ENCODE measurements at places on chromosomes 2 and 18.

- no peak for DNase-seq
Measured at GRCh38 chr2:38129481-38129880, 53.5 kb upstream of the CYP1B1 start.

DNA sequence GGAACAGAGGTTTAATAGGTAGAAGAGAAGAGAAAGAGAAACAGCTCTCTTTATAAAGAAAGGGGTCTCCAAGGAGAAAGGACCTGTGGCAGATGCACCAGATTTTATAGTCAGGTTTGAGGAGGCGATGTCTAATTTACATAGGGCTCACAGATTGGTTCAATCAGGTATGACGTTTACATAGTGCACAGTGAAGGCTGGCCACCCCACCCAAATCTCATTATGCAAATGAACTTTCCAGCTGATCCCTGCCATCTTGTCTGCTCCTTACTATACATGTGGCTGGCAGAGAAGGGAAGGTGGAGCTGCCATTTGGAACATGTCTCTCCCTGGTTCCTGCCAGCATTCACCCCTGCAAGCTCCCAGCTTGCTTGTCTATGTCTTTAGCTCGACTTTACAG, 557.8 kb downstream of the SUCLG1 start:
- DNase-seq, result no peak

DNA sequence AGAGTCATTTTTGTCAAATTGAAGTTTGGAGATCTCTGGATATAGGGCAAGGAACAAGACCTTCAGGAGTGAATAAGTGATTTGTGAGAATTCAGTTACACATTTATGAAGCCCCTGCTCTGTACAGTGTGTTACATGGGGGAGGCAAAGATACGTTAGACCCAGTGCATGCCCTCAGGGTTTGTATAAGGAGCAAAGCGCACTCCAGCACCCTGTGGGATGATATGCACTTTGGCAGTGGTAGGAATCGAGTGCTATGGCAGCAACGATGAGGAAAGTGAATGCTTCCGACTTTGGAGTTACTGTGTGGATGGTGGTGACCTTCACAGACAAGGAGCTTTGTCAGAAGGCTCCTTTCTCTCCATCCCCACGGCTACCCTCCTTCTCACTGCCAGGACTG, 74.3 kb upstream of the ALPP start:
- no peak for DNase-seq

- no peak for DNase-seq
Measured at GRCh38 chr18:46920067-46920466, 2.7 kb downstream of the KATNAL2 start.

DNA sequence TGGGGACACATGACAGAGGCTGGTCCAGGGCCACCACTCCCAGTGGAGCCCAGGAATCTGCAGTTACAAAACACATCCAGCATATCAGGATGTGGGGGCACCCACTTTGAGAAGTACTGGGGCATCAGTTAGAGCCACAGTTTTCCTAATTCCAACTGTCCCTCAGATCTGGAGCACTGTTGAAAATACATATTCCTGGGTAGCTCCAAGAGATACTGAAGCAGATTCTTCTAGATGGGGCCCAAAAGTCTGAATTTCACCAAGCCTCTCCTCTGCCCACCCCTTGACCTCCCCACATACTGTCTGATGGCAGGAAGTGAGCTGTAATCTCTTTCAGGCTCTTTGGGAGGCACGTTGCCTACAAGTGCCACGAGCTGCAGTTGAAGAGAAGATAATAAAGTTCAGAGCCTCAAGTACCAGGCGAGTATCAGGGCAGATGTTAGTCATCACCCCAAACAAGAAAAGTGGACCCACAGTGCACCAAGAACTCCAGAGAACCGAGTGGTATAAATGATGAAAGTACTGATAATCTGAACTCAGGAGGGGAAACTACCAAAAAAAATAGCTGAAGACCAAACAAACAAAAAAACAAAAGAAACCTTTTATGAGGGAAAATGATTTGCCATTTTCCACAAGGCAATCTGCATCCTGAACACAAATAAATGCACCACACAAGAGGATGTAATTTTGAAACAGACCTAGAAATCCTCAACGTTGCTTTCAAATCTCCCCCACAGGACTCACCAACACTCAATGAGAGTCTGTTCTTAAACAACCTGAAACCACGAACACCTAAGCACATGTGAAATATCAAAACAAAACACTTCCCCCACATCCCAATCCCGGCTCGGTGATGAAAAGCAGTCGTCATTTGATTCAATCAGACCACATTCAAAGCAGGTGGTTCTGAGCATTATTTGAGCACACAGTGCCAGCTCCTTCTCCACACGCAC, 98.7 kb downstream of the TCF4 start:
- peak; percentile 9 for DNase-seq

DNA sequence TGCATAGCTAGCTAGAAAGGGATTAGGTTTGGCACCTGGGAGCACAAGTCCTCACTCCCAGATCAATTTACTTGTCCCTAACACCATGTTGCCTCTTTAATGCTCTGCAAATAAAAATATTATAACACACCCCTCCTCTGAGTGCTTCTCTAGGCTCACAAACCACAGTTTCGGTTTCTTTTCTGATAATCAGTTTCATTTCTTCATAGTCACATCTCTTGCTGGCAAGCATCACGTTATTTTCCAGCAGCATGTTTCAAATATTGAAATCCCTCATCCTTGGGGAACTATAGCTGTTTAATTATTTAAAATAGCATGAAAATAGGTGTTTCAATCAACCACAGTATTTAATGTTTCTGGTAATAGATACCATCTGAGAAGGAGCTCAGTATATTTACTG, 13.9 kb upstream of the SMCHD1 start:
- DNase-seq, result no peak

DNA sequence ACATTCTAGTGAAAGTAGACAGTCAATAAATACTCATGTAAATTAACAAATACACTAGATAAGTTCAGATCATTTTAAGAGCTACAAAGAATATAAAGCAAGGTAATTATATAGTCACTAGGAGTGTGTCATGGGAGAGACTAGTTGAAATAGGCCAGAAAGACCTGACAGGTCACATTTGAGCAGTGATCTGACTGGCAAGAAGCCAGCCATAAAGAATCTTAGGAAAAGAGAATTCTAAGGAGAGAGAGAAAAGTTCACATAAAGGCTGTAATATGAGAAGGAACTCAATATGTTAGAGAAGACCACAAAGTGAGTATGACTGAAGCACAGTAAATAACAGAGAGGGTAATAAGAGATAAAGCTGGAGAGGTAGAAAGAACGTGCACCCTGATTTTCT, 31.2 kb downstream of the VSNL1 start:
- no peak for DNase-seq

GRCh38 chr2:160752475-160753330, 259.1 kb upstream of the RBMS1 start:
- peak; percentile 8 for DNase-seq

DNA sequence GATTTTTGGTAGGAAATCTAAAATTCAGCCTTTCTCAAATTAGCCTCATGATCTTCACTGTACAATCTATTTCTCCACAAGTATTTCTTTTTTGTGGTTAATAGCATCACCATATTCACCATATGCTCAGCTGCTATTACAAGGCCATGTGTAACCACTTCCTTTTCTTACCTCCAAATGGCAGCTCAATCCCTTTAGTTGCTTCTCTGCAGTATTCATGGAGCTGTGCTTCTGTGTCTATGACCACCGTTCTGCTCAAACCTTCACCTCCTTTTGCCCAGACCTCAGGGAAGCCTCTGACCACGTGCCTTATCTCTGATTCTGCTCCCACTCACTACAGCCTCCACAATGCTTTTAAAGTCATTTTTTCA, 126.7 kb upstream of the TMEM200C start:
- no peak for DNase-seq

- no peak for DNase-seq
Measured at GRCh38 chr2:190412966-190413365, 4.8 kb downstream of the MFSD6 start.

GRCh38 chr2:97673182-97673914, 3.8 kb downstream of the C2orf92 start:
- peak; percentile 16 for DNase-seq

- no peak for DNase-seq
Measured at GRCh38 chr2:135885709-135886108, 9.5 kb upstream of the MCM6 start.

DNA sequence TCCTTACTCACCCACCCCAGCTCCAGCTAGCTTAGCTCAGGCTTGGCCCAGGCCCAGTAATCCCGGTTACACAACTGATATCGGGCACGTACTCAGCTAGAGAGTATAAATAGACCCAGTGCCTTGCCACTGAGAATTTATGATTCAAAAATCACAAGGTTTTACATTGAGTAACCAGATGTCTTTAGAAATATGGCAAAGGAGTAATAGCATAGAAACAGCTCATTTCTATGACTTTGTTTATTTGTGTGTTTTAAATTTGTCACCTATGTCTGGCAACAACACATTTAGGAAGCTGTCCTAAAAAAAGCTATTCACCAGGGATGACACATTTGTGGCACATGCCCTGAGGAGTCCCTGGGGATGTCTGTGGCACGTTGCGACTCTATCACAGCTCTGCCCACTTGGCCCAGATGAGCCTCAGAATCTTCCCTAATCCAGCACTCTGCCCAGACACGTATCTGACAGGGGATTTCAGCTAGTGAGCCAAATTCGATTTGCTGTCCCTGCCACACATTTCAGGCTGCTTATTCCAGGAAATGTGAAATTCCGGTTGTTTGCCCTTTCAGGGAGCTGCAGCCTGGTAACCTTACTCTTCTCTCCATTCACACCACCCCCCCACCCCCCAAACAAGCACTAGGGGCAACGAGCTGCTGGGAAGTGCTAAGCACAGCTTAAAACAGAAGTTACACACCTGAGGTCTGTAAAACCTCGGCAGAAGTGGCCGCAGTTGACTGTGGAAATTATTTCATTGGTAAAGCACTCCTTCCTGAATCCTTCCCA, 85.4 kb upstream of the ZCCHC2 start:
- no peak for DNase-seq

GRCh38 chr2:128580988-128581848, 262.6 kb upstream of the HS6ST1 start:
- no peak for DNase-seq

- DNase-seq, result no peak
Measured at GRCh38 chr18:58148954-58149471, 105.0 kb downstream of the NEDD4L start.

DNA sequence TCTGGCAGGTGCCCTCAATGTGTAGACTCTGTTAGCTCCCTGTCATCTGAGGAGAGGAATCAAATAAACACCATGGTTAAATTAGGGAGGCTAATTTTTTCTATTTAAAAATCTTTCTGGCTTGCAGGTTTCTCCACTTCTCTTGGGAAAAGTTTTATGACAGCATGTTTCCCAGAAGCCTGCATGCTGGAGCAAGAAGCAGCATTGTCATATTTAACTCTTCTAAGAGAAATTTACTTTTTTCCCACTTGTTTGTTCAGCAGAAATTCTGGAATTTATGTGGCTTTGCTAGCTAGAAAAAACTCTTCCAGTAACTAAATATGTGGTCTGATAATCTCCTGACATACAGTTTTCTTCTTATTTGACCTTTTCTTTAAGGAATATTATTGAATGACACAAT, 230.5 kb downstream of the PARD3B start:
- no peak for DNase-seq

DNA sequence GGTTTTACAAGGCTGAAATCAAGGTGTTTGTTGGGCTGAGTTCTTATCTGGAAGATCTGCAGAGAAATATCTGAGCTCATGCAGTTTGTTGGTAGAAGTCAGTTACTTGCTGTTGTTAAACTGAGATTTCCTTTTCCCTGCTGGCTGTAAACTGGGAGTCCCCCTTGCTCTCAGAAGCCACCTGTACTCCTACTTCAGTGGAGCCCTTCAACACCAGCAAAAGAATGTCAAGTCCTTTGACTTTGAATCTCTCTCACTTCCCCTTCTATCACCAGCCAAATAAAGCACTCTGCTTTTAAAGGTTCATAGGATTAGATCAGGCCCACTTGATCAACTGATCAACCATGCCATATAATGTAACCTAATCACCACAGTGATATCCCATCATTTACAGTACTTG, 252.2 kb upstream of the CDH7 start:
- DNase-seq, result no peak

DNA sequence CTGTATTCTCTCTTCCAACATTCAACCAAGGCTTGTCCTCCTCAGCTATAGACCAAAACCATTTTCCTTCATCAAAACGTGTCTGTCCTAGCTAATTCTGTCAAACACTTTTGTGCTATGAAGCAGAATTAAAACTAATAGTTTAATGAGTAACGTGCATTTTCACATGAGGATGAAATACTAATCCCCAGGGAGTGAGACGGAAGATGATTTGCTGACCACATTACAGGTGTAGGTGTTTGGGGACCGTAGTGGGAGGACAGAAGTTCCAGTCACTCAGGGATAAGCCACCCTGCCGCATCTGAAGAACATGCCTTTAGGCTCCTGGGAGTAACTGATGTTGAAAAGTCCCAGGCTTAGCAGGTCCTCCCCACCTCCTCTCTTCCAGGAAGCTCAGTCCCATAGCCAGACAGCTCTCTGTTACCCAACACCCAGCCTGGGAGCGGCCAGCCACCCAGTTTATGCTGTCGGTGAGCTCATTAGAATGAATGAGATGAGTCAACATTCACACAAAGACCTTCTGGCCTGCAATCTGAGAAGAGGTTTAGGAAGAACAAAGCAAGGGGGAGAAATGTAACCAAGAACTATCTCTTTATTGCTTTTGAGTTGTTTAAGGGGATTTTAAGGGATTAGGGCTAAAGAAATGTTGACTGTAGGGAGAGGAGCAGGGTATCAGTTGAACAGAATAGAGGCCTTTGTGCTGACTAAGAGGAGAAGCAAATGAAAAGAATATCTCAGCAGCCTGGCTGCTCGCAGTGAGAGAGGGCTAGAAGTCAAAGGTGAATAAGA, 122.5 kb downstream of the FOXI3 start:
- DNase-seq, result peak; percentile 17

GRCh38 chr2:228699400-228699799, 517.9 kb upstream of the SPHKAP start:
- DNase-seq, result no peak

- no peak for DNase-seq
Measured at GRCh38 chr18:67183398-67183797, 333.1 kb downstream of the DSEL start.

DNA sequence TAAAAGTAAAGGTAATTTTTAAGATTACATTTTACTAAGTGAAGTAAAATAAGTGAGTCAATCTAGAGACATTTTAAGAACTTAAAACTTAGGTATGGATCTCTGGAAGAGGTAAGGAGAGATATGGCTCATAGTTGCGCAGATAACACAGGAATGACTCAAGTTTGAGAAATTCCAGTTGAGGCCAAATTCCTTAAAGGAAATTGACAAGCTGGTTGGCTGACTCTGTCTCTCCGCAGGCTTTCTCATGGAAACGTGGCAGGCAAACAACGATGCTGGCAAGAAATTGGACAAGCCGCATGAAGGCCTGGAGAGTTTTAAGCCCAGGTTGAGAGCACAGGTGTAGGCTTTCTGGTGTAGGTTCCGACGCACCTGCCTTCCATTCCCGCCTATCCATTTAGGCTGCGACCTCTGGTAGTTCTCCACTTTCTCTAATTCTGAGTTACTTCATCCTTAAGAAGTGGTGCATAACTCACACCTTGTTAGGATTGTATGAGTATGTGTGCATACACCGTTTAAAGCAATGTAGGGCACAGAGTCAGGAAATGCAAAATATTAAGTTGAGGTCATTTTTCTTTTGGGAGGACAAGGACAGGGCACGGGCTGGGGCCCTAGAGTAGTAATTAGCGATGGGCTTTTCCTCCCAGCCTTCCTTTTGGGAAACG, 589 bp upstream of the DAW1 start:
- DNase-seq, result no peak
